ENCODE measurements at places on chromosomes 16 and 17.
A peak's percentile ranks its signal among the peaks of the same experiment; 100 is the strongest.

DNA sequence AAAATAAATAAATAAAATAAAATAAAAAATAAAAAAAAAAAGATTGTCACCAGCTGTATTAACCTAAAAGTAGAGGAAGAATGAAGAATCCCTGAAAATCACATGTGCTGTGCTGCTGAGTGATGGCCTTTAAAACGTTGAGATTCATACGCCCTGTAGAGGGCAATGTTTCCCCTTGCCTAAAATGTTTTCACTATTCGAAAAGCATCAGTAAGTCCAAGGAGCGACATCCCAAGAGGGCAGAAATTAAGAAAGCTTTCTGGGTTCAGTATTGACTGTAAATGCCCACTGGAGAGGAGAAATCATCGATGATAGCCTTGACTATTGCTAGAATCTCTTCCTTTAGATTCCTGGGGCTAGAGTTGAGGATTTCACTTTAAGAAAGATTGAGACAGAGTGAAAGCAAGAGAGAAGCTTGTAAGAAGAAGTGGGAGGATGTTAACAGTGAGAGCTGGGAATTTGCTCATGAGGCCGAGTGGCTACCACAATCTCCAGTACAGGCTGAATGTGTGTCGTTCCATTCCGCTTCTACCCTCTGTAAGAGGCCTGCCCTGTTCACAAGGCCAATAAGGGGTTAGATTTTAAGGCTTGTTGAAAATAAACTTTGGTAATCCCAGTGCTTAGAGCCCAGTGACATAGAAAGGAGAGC lies 170.8 kb upstream of the FAM20A start:
- DNase-seq = peak; percentile 56

- no peak for DNase-seq
These were observed 446.9 kb downstream of the UTP18 start for GRCh38 chr17:51707216-51707615.

DNA sequence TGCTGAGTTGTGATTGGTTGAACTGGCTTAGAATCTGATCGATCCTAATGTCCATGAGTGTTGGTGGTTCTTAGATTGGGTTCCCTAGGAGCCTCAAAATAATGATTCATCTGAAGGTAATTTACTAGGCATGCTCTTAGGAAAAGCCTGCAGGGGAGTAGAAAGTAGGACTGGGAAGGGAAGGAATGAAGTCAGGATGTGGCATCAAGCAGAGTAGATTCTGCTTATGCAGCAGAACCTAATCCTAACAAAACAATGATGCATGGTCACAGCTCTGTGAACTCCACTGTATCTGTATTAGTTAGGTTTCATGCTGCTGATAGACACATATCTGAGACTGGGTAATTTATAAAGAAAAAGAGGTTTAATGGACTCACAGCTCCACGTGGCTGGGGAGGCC lies 132.5 kb downstream of the HS3ST2 start:
- DNase-seq = no peak

GRCh38 chr17:21425321-21425720 lies 49.2 kb downstream of the KCNJ12 start:
- no peak for DNase-seq

DNA sequence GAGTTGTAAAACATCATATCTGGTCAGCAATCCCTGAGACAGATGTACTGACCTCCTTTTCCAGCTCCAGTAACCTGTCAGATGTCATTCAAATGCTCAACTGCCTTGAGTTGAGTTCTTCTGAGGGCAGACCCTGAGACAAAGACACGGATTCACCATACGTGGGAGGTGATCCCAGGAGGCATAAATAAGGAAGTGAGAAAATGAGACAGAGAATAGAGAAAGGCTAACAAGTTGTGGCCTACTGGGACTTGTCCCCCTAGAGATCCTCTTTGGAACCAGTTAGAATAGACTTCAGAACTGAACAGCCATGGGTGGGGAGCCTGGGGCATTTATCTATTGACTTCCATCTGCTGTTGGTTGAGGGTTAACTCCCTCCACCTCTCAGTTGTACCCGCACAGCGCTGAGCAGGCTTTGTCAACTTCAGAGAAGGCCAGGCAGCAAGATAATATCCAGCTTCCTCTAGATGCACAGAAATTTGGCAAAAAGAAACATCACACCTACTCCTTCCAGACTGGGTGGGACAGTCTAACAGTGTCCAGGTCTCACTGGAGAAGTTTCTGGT lies 123.0 kb upstream of the DYNLRB2 start:
- no peak for DNase-seq

DNA sequence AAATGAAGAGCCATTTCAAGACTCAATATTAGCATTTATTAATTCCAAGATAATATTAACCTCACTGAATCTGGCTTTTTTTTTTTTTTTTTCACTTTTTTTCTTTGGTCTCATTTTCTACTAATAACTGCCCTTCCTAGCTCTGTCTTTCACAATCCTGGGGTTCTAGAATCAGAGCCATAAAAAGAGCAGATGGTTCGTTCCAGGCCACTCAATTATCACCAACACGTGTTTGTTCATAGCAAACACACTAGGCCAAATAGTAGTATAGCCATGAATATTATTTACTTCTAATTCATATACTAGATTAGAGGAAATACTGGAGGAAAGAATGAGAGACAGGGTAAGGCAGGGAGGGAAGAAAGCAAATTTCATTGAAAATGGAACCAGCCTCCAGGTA lies 39.8 kb downstream of the TEX2 start:
- DNase-seq = no peak

- DNase-seq = no peak
These were observed 13.8 kb downstream of the ENDOV start for GRCh38 chr17:80428796-80429195.

- DNase-seq = no peak
These were observed 111.3 kb downstream of the TRIM37 start for GRCh38 chr17:58995247-58995940.

GRCh38 chr17:50793007-50793406 lies 25.7 kb upstream of the ANKRD40CL start:
- DNase-seq = no peak

DNA sequence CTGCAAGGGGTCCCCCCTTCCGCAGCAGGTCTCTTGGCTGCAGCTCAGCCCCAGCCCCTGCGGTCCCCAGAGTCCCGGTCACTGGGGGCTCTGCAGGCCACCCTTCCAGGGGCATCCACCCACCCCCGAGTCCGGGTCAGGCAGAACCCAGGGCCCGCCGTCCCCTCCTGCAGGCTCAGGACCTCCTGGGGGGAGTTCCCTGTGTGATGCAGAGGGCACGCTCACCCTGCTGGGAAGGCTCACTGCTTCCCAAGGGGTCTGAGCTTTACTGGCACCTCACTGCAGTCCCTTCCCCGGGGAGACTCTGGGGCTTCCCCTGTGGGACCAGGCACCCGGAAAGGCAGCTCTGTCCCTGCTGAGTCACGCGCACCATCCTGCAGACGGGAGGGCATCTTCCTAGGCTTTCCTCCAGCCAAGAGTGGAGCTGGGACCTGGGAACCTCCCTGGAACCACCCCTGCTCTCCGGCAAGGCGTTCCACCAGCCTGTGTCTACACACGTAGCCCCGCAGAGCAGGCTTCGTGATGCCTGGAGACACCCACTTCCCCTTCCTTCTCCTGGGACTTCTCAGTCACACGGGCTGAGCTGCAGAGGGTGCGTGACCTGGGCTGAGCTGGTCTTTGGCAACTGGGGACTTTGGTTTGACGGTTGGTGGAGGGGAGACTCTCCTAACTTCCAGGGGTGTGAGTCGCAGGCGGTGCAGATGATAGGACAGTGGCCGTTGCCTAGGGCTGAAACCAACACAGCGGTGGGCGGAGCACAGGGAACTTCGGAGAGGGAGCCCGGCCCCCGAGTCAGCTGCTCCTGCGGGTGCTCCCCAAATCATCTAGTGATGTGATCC lies 23.4 kb downstream of the SLC25A10 start:
- no peak for DNase-seq

DNA sequence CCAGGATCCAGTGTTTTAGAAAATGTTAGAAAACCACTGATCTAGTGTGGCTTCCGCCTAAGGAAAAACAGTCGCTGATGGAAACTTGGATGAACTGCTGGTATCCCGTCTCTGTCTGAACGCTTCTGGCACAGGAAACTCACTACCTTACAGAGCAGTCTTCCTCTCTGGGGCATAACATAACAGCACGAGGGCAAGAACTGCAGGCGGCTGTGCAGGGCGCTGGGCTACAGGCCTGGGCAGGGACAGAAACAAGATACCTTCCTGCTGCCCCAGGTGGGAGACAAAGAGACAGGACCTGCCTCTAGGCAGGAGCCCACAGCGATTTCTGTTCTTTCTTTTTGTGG lies 10.5 kb downstream of the MXRA7 start:
- no peak for DNase-seq

DNA sequence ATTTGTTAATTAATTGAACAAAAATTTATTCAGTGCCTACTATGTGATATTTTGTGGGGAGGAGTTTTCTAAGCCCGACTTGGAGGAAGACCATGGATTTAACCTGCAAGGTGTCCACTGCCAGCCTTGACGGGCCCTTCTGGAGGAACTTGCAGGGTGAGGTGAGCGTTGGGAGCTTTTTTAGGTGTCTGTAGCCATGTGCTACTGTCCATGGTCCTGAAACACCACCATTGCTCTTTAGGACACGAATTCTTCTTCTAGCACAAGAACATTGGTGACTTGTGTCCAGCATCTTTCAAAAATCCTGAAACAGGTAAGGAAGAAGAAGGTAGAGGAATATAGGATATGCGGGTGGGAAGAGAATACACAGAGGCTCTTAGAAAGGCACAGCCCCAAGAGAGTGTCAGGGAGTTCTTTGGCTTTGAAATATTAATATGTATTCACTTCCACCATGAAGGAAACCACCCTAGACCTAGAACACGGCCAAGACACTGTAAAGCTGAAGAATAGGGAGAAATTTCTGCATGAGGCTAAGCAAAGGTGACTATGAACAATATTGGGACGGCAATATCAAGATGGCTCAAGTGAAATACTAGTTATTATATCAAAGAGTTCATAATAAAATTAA lies 27.9 kb upstream of the OR4D1 start:
- DNase-seq = peak; percentile 71

GRCh38 chr16:25184771-25185170 lies 32.0 kb upstream of the AQP8 start:
- no peak for DNase-seq

DNA sequence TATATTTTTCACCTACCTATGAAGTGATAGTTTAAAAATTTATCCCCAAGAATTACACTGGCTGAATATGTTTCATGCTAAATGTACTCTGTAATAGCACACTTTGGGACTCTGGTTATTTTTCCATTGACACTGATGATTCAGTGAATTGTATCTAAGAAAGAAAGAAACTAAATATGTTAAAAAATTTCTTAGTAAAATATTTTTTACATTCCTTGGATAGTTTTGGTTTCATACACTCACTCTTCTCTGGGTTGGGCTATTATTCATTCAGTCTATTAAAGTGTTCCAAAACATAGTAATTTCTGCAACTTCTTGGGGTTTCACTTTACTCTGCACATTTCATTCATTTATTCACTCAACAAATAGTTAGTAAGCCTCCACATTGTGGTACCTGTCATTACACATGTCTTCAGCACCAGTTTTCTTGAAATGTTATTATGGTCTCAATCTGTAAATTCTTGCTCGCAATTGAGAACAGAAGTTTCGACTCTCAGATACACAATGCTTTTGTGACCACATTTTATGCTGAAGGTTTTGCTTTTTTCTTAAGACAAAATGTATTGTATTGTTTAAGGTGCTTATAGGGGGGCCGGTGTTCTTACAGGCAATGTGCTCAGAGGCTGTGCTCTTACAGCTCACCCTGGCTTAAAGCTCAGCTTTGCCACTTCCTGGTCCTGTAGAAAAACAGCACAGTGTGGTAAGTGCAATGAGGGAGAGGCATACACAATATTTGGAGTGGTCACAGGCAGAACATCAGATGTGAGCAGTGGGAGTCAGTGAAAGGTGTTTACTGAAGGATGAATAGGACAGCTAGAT lies 17.4 kb downstream of the CNTNAP4 start:
- DNase-seq = no peak

- DNase-seq = no peak
These were observed 4.8 kb upstream of the ATXN7L3 start for GRCh38 chr17:44204441-44204882.

GRCh38 chr16:6557353-6558023 lies 775.2 kb upstream of the RBFOX1 start:
- DNase-seq = no peak

DNA sequence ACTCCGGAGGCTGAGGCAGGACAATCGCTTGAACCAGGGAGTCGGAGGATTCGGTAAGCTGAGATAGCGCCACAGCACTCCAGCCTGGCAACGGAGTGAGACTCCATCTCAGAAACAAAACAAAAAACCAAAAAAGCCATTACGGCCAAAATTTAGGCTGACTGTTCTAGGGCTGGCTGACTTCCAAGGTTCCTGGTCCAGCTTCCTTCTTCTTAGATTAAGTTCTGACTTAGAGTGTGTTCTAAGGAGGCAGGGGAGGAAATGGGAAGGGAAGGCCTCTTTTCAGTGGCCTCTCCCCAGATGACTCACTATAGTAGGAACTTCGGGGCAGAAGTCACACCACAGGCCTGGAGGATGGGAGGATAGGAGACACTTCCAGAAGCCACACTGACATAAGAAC lies 27.7 kb upstream of the CLEC18B start:
- peak; percentile 62 for DNase-seq

DNA sequence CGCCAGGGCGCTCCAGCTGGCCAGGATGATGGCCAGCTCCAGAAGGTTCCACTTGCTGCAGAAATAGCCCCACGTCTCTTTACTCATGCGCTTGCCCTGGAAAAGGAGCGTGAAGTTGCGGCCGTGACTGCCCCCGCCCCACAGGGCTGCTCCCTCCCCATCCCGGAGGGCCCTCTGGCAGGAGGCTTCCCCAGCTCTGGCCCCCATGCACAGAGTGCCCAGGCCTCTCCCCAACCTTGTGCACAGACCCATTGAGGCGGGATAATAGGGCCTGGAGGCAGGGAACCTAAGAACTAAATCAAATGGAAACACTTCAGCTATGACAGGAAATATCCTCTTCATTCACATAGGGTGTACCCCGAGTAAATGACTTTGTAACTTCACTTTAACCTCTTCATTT lies 21.2 kb upstream of the GCSH start:
- no peak for DNase-seq

GRCh38 chr17:79851461-79851817 lies 12.2 kb upstream of the CBX4 start:
- DNase-seq = no peak

GRCh38 chr16:47033176-47033575 lies 59.7 kb upstream of the DNAJA2 start:
- no peak for DNase-seq

GRCh38 chr17:40349477-40349894 lies 15.1 kb downstream of the GJD3 start:
- no peak for DNase-seq

GRCh38 chr16:30748634-30749445 lies 615 bp downstream of the PHKG2 start:
- no peak for DNase-seq

DNA sequence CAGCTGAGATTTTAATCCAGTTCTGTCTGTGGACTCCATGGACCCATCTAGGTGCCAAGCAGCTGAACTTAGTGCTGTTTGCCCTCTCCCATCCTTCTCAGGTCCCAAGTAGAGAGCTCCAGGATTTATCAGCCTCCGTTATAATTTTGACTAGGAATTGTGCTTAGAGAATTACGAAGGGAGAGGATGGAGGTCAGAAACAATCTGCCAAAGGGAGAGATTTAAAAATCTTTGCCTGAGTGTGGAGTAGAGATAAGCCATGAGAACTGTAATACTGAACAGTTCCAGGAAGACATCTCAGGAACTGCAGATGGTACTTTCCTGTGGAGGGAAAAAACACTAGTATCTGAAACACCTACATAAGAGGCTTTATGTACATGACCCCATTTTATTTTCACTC lies 27.0 kb downstream of the CEP95 start:
- DNase-seq = no peak

Data from astrocyte of the cerebellum (primary cell).